ENCODE measurements at places on chromosomes 2 and 18.

- DNase-seq = no peak
Observed at GRCh38 chr2:107093426-107093957, 207.5 kb upstream of the ST6GAL2 start.

DNA sequence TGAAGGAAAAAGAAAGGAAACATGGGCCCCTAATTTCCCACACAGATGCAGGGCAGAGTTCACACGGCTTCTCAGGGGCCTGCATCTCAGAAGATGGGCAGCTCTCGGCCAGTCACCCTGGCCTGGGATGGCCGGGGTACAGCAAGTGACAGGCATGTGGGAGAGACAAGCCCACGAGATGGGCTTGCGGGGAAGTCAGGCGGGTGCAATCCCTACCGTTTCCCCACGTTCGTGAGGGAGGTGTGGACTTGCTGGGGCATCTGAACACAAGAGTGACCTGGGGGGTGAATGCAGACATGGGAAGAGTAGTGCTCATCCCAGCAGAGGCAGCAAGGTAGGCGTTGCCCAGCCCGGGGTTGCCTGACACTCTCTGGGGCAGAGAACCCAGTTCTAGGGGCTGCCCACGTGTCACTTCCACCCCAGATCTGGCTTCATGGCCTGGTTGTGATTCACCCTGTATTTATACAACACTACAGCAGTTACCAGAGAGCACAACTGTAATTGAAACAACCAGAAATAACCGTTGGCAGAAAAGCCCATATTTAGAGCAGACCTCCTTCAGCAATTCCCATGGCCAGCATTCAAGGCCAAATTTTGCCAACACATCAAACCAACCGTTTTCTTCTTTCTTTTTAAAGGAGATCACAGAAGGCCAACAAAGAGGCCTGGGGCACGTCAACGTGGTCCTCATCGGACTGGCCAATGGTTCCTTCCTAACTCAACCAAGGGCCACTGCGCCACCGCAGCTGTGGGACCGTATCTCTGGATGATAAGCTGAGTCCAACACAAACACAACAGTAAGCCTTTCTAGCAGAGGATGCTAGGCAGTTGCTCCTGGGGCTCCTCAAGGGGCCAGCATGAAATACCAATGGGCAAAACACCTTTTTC lies 58.4 kb downstream of the PARD6G start:
- DNase-seq = no peak

DNA sequence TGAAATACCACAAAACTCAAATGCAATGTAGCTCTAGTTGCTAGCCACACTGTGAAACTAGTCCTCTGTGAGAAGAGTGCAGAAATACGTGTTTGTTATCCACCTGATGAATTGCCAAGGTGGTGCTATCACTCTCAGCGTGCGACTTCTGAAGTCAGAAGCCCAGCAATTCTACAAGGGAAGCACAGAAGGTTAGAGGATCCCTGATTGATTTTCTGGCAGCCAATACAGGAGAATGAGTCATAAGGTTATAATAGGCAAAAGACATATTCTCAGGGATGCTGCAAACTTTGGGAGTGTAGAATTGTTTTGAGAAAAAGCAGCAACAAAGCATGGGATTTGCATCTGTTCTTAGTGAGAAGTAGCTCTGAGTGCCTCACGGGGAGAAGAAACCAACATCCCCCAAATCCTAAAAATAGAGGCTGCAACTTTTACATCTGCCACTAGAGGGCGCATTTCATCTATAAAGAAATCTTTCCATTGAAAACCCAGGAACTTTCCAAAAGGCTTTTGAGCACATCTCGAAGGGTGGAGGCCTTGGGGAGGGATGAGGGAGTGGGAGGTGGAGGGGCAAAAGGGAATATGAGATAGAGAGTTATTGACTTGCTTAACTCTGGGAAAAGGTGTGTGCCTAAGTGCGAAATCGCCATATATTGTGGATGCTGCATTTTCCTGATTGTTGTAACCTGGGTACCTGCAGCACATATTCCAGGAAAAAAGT lies 78.0 kb downstream of the TMEM182 start:
- DNase-seq = peak; percentile 49

DNA sequence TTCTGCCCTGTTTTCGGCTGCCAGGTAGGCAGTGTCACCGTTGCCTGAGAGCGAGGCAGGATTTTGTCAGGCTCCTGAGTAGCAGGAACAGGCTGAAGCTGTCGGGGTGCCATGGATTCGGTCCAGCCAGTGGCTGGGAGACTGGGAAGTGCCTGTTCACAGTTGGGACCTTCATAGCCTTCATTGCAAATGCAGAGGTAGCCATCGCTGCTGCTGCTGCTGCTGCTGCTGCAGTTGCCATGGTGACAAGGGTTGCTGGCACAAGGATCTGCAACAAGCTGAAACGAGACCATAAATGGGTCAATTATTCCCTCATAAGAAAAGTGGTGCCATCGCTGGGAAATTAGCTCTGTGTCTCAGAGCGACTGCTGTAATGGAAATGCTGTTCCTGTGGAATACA lies 122.7 kb downstream of the DNER start:
- no peak for DNase-seq
